NCI-H1105 treated with DMSO at 0.1 percent for 48 hours (cell line): ENCODE measurements at places on chromosomes 7 and 10.

DNA sequence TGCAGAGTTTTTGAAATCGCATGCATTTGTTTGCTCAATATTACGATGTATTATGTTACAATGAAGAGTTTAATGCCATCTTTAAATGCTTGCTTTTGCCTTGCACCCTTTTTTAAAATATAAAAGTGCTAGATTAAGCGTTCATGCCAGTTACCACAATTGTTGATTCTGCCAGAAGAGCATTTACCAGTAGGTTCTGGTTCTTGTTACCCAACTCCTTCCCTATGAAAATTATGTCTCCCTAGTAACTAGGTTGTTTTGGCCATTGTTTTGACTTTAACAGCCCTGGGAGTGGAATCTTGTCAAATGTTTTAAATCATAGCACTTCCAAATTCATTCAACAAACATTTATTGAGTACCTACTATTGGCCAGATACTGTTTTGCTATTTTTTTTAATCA, 32.8 kb upstream of the CDK14 start:
- no peak for DNase-seq

DNA sequence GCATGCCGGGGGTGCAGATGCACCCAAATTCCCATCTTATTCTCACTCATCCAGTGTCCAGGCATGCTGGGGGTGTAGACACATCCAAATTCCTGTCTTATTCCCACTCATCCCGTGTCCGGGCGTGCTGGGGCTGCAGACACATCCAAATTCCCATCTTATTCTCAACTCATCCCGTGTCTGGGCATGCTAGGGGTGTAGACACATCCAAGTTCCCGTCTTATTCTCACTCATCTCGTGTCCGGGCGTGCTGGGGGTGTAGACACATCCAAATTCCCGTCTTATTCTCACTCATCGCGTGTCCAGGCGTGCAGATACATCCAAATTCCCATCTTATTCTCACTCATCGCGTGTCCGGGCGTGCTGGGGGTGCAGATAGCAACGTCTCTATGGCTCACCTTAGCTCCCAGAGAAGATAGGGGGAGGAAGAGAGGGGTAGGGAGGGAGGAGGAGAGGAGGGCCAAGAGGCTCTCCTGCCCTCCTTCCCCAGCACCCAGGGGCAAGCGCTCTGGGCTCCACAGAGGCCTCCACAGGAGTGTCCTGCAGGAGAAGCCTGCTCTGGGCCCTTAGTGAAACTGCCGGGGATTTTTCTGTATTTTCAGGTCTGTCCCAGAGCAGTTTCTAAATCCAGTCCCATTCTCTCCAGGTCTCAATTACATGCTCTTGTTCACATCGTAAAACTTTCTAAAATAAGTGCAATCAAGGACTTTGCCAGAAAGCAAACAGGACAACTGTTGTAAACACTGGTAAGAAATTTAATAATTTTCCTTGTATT, 210.8 kb downstream of the DIP2C start:
- DNase-seq, result no peak

DNA sequence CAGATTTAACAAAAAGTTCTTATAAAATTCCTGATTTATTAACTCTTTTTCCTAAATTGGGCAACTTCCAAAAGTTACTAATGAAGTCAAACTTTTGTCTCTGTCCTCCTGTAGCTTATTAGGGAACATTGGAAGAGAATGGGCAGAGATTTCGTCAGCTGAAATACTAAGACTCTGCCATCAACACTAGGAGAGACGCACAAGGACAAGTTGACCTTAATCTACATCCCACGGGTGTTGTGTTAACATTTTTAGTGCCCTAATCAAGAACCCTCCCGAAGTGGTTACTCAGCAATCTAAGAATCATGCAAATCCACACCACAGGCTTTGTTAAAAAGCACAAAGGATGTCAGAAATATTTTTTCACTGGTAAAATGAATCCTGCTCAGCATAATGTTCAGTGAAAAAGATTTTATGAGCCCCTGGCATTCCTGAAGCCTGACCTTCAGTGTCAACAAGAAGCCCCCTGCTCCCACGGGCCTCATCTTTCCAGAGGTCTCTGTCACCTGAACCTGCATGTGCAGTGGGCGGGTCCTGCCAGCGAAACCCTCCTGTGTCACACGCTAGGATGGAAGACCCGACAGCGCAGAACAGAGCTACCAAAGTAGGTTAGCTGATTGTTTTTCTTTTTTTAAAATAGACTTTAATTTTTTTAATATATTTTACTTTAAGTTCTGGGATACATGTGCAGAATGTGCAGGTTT, 70.6 kb upstream of the AKR1E2 start:
- DNase-seq, result no peak

- no peak for DNase-seq
Measured at GRCh38 chr10:61438141-61438988, 14.8 kb downstream of the TMEM26 start.

- peak; percentile 36 for DNase-seq
Measured at GRCh38 chr7:75639071-75639885, 99.5 kb downstream of the HIP1 start.

GRCh38 chr10:101258179-101258885, 29.1 kb upstream of the LBX1 start:
- no peak for DNase-seq

- no peak for DNase-seq
Measured at GRCh38 chr7:54704851-54705250, 54.2 kb downstream of the SEC61G start.
